ENCODE measurements at places on chromosomes 13 and 19.

- no peak for DNase-seq
These were observed 177.5 kb downstream of the NDFIP2 start for GRCh38 chr13:79658333-79658975.

DNA sequence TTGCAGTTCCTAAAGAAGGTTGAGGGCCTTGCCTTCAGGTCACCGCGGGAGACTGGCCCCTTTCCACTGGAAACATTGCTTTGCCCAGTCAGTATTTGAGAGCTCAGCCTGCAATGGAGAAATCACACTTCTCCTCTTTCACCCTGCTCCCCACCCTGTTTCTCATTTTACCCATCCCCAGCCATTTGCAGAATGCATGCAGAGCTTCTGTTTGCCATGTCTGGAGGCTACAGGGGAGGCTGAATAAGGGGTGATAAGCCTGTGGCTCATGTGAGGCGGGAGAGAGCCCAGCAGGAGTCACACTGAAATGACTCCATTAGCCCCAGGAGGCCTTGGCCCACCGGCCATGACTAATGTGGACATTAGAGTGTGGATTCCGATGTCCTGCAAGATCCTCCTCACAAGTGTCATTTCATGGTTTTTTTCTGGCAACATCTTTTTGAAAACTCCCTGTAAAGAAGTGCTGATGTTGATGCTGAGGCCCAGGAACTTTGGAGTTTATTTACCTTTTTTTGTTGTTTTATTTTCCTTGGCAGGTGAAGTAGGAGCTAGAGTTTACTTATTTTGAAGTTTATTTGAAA is 6.3 kb downstream of the SPINT2 start:
- DNase-seq: no peak

GRCh38 chr13:20501120-20501519 is 24.5 kb downstream of the CRYL1 start:
- DNase-seq: no peak

GRCh38 chr13:29861694-29862110 is 11.3 kb upstream of the UBL3 start:
- DNase-seq: no peak

- DNase-seq: no peak
These were observed 1533.6 kb downstream of the UQCRFS1 start for GRCh38 chr19:27679399-27679798.

GRCh38 chr19:32928806-32929205 is 43.0 kb downstream of the CEP89 start:
- no peak for DNase-seq

GRCh38 chr13:32008518-32009175 is 22.9 kb upstream of the FRY start:
- no peak for DNase-seq

Measured in stimulated activated CD8-positive, alpha-beta memory T cell treated with anti-CD3 and anti-CD28 coated beads, Interleukin-4, amount 100 ng/mL, for 4 hours (primary cell).